NCI-H69 (cell line): ENCODE measurements at places on chromosomes 5 and 9.

GRCh38 chr9:76176171-76176570, 218.1 kb downstream of the RFK start:
- no peak for DNase-seq

DNA sequence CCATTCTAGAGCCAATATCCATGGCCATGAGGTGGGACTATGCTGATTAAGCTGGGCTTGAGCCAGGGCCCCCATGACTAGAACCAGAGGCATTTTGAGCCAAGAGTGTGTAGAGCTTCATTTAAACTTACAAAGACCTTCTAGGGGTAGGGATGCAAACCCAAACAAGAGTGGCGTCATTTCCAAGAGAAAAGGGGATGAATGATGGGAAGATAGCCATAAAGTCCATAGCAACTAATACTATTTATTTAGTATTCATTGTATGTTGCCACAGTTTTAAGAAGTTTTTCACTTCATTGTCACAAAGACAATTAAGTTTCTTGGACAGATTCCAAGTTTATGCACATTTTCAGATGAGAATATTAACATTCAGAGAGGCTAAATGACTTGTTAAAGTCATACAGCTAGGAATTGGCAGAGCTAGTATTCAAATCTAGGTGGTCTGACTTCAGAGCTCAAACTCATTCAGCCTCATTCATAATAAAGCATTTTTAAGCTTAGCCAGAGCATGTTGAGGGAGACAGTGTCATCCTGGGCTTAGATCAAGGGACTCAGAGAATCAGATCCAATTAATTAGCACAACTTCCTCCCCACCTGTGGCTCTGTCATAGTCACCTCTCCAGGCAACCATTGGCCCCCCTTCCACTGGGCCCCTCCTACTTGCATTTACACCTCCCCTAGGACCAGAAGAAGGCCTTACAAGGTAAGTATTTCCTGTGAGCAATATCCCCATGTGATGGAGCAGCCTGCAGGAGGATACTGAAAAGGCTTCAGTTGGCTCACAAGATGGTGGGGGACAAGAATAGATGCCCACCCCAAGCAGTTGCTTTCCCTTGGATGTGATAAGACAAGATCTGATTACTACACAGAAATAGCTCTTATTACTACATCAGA, 95.0 kb upstream of the PCSK1 start:
- peak; percentile 78 for DNase-seq

- DNase-seq, result peak; percentile 24
Measured at GRCh38 chr9:87569518-87569917, 71.9 kb downstream of the DAPK1 start.

DNA sequence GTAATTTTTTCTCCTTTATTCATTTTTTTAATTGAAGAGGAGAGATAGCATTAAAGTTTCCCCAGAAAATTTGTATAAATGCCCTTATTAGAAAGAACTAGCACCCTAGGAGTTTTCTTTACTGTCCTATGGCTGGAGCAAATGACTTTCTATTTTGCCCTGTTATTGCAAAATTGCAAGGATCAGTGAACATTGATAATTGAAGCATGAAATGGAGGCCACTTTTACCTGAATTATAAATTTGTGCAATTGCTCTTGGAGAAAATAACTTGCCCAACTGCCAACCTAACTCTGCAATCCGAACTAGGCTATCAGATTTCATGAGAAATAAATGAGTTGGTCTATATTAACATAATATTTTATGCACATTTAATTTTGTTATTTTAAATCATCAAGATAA, 111.9 kb downstream of the MTRR start:
- DNase-seq, result no peak

DNA sequence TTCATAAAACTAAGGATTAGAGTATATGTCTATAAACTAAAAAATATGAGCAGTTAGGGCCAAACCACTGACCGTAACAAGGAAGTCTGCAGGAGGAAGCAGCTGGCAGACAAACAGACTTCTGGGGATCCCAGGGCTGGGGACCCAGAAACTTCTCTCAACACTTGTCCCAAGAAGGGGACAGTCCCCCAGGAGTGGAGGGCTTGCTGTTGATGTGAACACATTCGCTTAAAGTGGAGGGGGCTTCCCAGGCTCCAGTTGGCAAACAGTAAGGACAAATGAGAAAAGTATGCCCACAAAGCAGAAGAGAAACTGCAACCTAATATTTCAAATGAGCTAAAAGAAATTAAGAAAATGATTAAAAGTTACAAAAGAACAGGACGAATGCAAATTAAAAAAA, 83.7 kb downstream of the PDE8B start:
- DNase-seq, result no peak

- DNase-seq, result no peak
Measured at GRCh38 chr5:172548981-172549687, 91.9 kb upstream of the NEURL1B start.

DNA sequence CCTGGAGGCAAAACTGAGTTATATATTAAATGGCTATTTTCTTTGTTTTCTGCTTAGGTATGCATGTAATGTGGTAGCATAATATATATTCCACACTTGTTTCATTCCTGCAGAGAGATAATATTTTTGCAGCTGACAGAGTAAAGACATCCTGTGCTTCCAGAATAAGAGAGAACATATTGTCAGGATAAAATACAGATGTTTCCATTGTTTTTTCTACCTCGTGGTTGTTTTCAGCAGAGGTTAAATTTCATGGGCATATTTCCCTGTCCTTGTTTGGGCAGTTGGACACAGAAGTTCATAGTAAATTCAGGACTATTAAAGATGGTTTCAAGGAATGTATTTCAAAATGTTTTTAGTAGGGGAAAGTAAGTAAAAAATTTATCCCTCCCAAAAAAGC, 47.6 kb upstream of the MEGF10 start:
- no peak for DNase-seq

DNA sequence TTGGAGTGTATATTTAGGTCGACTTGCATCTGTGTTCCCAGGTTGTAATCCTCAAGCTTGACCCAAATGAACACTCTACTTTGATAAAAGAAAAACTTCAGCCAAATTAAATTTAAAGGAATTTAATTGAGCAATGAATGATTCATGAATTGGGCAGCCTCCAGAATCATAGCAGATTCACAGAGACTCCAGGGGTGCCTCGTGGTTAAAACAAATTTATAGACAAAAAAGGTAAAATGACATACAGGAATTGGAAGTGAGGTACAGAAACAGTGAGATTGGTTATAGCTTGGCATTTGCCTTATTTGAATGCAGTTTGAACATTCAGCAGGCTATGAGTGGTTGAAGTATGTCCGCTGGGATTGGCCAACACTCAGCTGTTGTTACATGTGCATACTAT, 21.6 kb upstream of the SPATA31D4 start:
- no peak for DNase-seq

GRCh38 chr5:174799121-174799520, 74.7 kb downstream of the MSX2 start:
- no peak for DNase-seq

- DNase-seq, result peak; percentile 59
Measured at GRCh38 chr5:73182307-73182706, 9.3 kb downstream of the TMEM174 start.

DNA sequence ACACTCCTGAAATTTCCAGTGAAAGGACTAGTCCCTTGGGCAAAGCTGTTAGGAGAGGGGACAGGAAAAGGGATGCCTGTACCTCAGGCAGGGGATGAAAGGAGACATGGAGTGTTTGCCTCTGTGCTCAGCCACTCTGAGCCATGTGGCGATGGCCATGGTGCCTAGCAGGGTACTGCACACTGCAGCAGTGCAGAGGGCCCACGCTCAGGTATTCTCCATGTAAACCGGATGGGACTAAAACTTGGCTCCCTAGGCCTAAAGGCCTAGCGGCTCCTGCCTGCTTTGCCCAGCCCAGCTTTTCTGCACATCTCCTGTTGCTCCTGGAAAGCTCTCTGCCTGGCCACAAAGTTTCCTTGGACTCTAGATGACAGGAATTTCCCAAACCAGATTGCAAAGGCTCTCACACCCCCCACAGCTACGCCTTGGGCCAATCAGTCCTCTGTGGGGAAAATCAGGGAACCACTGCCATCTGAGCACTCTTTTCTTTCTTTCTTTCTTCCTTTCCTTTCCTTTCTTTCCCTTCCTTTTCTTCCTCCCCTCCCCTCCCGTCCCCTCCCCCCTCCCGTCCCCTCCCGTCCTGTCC, 44.3 kb downstream of the HABP4 start:
- no peak for DNase-seq

- peak; percentile 62 for DNase-seq
Measured at GRCh38 chr5:8726383-8727036, 819.4 kb downstream of the SEMA5A start.

DNA sequence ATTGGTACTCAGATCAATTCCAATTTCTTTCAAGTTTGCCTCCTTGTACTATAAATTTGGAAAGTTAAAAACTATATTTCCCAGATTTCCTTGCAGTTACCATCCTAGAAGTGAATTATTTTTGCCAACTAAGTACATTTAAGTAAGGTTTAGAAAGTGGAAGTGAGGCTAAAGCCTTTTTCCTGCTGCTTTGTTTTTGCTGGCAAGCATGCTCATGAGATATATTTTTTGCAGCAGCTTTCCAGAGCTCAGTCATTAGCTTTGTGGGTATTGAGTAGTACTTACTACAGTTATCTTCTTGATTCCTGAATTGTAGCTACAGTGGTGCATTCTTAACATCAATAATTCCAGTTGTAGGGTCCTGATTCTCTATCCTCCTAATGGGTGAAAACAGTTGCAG, 3.5 kb upstream of the BTF3 start:
- no peak for DNase-seq

GRCh38 chr9:127780126-127780885, 1.8 kb upstream of the SH2D3C start:
- DNase-seq, result no peak

DNA sequence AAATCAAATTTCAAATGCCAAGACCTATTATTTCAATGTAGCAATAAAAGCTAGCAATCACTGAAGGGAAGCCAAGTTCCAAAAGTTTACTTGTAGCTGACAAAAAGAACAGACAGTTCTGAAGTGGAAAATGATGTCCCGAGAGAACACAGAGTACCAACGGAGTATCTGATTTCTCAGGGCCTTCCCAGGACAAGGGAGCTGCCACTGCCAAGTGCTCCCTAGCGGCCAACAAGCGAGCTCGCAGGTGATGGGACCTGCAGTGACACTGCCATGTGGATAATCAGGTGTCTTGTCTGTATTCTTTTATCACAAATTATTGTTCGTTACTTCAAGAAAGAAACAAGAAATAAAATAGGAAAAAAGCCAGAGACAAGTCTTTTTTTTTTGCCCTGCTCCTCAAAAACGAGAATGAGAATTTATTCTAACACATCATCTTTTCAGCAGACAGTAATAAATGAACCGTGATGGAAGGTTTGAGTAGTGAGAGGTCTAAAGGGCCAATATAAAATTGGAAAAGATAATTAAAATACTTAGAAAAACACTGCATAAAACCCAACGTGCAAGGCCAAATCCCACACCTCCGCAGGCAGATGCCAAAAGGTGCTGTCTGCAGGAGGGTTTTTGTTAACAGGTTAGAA, 159.4 kb downstream of the MYO10 start:
- DNase-seq, result peak; percentile 80

DNA sequence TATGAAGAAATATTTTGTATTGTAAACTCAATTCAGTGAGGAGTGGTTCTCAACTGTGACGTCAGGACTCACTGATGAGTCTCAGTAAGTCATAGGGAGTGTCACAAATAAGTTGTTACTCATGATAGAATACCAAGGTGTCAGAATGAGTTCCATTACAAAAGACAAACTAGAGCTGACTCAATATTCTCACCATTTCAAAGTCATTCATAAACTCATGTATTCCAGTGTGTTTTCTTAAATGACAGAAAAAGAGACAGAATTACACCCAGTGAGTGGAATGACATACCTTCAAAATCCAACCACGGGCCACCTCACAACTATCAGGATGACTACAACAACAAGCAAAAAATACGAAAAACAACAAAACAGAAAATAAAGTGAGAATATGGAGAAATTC, 321.5 kb downstream of the ENC1 start:
- DNase-seq, result no peak

GRCh38 chr5:169814522-169814921, 165.8 kb downstream of the INSYN2B start:
- no peak for DNase-seq

DNA sequence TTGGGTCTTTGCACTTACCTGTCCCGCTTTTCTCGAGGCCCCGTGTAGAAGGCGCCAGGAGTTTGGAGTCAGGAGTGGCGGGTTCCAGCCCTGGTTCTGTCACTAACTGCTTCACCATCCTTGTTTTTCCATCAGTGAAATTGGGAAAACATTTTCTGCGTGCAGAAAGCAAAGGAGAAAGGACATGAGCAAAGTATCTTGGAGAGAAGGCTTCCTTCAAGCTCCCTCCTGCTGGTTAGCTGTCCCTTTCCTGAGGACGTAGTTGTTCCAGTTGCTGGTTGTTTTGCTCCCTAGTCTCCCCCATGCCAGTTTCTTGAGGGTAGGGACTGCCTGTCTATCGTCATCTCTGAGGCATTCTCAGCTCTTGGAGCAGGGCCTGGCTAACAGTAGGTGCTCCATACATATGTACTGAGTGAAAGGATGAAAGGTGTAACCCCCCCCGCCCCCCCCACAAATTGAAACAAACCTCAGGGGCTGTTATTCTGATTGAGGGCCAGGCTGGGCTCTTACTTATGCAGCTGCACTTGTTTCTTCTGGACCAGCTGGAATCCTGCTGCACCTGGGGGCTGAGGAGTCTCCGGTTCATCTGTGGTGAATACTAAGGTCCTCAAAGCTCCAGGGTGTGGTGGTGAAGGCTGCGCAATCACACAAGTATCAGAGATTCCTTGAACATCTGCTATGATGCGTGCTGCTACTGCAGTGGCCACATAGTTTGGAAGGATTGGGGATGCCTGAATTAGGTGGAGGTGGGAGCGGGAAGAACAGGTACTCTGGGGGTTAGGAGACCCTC, 1.0 kb downstream of the SMIM3 start:
- no peak for DNase-seq

DNA sequence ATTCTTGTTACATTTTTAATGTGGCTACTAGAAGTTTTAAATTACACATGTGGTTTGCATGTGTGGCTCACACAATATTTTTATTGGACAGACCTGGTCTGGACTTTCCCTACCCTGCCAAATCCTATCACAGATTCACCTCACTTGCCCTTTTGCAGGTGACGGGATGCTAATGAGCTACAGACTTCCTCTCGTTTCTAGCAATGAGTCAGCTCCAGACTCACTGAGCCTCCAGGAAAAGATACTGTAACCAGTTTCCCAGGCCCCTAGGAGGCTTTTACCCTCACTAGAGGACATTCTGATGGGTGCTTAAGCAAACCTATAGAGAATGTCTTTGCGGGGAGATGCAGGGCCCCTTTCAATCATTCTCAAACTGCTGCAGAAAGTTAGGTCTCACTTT, 135.4 kb downstream of the WDR41 start:
- peak; percentile 15 for DNase-seq

- no peak for DNase-seq
Measured at GRCh38 chr5:80033513-80033912, 1.6 kb upstream of the THBS4 start.

GRCh38 chr5:55997742-55998351, 3.1 kb upstream of the IL6ST start:
- DNase-seq, result no peak

- DNase-seq, result no peak
Measured at GRCh38 chr5:177601126-177601525, 1.2 kb downstream of the B4GALT7 start.

- DNase-seq, result no peak
Measured at GRCh38 chr9:32707326-32707725, 71.9 kb upstream of the TAF1L start.
